ENCODE measurements at places on chromosomes 2 and 18.

GRCh38 chr2:214395040-214395439, 15.8 kb upstream of the VWC2L start:
- no peak for DNase-seq

- no peak for DNase-seq
Measured at GRCh38 chr2:168245074-168245825, 2.1 kb downstream of the STK39 start.

DNA sequence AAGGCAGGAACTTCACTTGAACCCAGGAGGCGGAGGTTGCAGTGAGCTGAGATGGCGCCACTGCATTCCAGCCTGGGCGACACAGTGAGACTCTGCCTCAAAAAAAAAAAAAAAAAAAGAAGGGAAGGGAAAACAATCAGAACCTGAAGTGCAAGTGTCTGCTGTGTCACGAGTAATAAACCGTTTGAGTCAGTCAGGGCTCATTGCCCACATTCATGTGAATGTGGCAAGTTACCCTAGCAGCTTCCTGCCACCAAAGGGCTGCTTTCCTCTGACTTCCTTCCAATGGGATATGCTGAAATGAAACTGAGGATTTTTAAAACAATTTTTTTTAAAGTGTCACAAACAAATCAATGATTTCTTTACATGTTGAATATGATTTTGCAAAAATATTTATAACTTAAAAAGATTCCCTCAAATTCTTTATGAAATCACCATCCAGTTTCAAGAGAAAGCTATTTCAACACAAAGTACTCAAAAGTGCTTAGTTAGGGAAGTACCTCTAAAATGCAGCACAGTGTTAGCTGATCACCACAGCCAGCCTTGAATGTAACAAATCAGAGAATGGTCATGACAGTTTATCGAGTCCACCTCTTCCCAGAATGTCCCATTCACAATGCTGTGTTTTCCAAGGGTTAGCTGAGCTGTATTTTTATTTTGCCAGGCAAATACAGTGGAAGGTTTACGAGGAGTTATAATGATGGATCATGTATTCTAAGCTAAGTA, 36.4 kb downstream of the WDSUB1 start:
- no peak for DNase-seq

GRCh38 chr2:171342067-171342413, 91.8 kb downstream of the METTL8 start:
- no peak for DNase-seq

DNA sequence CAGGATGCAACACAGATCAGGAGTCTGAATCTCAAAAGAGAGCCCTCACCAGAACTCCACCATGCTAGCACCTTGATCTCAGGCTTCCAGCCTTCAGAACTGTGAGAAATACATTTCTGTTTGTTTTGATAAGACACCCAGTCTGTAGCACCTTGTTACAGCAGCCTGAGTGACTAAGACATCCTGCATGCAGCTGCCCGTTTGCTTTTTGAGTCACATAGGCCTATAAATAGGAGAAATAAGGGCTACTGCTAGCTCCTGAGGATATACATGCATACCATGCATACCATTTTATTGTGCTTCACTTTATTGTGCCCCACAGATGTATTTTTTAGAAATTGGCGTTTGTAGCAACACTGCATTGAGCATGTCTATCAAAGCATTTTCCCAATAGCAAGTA, 337.8 kb downstream of the CDH2 start:
- DNase-seq, result peak; percentile 84

Data from RWPE2 (cell line).